H1 (cell line): ENCODE measurements at places on chromosomes 11 and 22. TPM values are rescaled to one million over a fixed set of nuclear protein-coding genes. Genes with fewer than 3 reads are reported as not detected.

The CHRM4 gene
- 0.63 and 1.1 TPM in 2 replicates for total RNA-seq

The CD3G gene
- not detected in 2 replicates for total RNA-seq

DNA sequence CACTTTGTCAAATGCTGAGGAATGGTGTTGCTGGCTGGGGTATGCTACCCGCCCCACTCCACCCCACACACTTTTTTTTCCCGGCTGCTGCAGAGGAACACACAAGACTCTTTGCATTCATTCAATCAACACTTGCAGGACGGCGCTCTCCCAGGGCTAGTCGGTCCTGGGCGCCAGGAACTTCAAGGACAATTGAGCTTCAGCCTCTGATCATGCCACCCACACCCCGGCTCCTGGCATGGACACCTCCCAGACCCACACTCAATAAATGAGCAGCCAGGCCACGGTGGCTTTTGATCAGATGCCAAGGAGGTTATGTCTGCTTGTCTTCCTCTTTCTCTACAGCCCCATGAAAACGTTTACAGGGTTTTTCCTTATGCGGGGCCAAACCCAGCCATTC lies 19.8 kb downstream of the TPST2 start:
- H3K27ac ChIP-seq, result peak overlapping the region; percentile 17; the same call in 1 of the 2 replicates
- no peaks in the 10 kb centered on the region for H3K27me3 ChIP-seq
- no peak for DNase-seq

DNA sequence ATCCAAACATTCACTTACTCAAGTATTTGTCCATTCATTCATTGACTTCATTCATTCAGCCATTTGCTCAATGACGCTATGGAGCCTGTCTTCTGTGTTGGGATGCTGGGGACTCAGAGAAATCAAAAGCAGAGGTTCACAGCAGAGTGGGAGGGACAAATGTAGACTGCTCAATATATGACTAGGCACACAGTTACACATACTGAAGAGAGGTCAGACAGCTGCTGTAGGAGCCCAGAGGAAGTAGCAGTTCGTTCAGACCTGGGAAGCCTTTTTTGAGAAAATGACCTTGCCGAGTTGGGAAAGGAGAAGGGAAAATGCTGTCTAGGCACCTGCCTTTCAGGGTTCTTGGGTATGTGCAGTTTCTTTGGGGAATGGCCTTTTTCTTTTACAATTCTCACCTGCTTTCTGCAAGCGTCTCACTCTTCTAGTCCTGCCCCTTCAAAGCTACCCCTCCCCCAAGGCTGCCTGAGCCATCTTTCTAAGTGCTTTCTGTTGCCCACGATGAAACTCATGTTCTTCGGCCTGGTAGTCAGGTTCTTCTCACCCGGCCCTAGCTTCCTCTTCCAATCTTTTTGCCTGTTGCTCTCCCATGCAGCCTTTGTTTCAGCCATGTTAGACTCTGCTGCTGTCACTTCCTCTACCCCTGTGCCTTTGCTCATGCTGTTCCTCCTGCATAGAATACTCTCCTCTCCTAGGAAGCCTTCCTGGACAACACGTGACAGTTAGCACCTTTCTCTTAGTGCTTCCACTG lies 4.2 kb upstream of the UVRAG start:
- no peak for DNase-seq
- no peak overlapping the region for H3K27ac ChIP-seq
- H3K36me3 ChIP-seq, result no peaks in the 10 kb centered on the region

DNA sequence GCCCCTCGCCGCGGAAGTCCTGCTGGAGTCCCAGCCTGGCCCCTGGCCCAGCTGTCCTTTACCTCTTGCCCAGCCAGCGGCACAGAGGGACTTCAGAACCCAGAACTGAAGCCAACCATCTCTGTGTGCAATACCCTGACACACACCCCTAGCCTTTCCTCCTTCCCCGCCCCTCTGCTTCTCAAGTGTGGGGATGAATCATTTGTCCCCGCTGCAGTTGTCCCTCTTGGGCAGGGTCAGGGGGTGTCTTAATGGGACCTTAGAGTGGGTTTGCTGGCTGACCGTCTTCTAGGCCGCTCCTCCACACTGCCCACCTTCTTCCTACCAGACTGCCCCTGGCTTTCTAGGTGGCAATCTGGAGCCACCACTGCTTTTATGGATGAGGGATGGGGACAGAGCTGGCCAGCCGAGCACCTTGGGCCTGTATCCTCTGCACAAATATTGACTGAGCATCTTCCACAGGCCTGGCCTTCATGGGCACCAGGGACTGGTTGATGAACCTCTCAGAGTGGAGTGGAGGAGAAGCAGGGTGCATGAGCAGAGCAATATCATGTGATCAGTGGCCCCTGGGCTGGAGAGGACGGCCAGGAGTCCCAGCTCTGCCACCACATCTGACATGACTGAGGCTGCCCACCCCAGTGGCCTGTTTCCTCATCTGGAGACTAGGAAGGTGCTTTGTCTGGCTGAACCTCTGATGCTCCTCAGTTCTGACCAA lies 668 bp upstream of the CHST1 start:
- H3K4me3 ChIP-seq, result peak overlapping the region; percentile 52; the same call in 1 of the 2 replicates
- no peak overlapping the region; the same call in 1 of the 2 replicates for H3K27ac ChIP-seq
- peaks cover 11% of the 10 kb centered on the region for H3K27me3 ChIP-seq
- no peaks in the 10 kb centered on the region for H3K4me1 ChIP-seq
- H3K36me3 ChIP-seq, result no peaks in the 10 kb centered on the region

GRCh38 chr11:134876226-134876625 lies 464.2 kb upstream of the B3GAT1 start:
- DNase-seq, result no peak
- H3K4me3 ChIP-seq, result no peak overlapping the region
- H3K36me3 ChIP-seq, result no peaks in the 10 kb centered on the region
- no peak overlapping the region for H3K27ac ChIP-seq
- no peaks in the 10 kb centered on the region for H3K4me1 ChIP-seq
- H3K27me3 ChIP-seq, result no peaks in the 10 kb centered on the region

The GLB1L3 gene
- 32.6 and 33.2 TPM in 2 replicates for total RNA-seq

DNA sequence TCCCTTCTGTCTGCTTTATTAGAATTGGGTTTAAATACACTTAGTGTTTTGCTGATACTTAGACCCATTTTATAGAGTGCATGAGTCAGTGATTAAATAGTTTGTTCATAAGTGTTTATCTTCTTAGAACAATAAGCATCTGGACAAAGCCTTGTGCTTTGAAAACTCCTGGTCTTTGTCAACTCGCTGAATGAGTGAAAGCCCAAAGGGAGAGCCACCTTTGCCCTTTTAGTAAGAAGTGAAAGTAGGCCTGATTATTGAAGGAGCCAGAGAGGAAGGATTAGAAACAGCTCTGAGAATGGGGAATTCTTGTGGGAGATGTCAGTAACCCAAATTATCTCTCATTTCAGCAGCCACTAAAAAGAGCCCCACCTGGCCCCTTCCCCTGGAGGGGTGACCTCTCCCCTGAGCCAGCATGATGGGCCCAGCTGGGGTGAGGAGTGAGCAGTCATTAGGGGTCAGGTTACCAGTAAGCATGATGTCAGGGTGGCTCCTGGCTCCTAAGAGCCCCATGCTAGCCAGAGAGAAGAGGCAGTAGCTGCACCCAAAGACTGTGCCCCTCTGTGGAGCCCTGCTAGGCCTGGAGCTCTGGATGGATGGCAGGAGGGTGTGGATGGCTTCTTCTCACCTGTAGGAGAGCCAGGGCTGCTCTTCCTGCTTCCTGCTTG lies 125.1 kb upstream of the E2F8 start:
- H3K27me3 ChIP-seq, result no peaks in the 10 kb centered on the region
- H3K4me1 ChIP-seq, result no peaks in the 10 kb centered on the region
- no peak overlapping the region for H3K27ac ChIP-seq
- DNase-seq, result no peak
- H3K4me3 ChIP-seq, result no peak overlapping the region

GRCh38 chr11:65150509-65151299 lies 16.4 kb upstream of the SYVN1 start:
- no peak overlapping the region for H3K27ac ChIP-seq
- no peak for DNase-seq
- H3K27me3 ChIP-seq, result no peaks in the 10 kb centered on the region
- no peaks in the 10 kb centered on the region for H3K36me3 ChIP-seq

GRCh38 chr11:111406589-111406988 lies 27.5 kb upstream of the POU2AF1 start:
- H3K4me3 ChIP-seq, result no peak overlapping the region
- no peaks in the 10 kb centered on the region; the same call in 1 of the 2 replicates for H3K27me3 ChIP-seq
- no peaks in the 10 kb centered on the region for H3K4me1 ChIP-seq
- H3K27ac ChIP-seq, result no peak overlapping the region
- DNase-seq, result no peak

The KCNK4 gene
- 0.19 TPM in 1 of 2 replicates, not detected in the other for total RNA-seq

DNA sequence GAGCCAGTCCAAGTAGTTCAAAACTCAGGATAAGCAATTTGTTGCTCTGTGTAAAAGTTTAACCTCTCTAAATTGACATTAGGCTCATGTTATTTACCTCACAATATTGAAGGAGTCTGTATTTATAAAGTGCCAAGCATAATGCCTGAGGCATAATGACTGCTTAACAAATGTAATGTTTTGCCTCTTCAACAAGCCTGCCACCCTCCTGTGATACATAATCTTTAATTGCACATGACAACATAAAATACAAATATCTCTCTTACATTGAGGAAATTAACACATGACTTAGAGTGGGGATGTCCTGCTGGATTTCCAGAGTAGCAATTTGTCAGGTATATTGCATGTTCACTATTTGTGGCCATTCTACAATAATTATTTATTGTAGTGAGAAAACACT lies 469.2 kb upstream of the ANO5 start:
- no peak for DNase-seq
- no peaks in the 10 kb centered on the region for H3K27me3 ChIP-seq
- no peak overlapping the region for H3K4me3 ChIP-seq

The MFRP gene
- total RNA-seq, result not detected in 2 replicates
